ENCODE measurements at places on chromosomes 5 and 9.

GRCh38 chr9:27337833-27338526 lies 41.0 kb upstream of the EQTN start:
- DNase-seq, result no peak

DNA sequence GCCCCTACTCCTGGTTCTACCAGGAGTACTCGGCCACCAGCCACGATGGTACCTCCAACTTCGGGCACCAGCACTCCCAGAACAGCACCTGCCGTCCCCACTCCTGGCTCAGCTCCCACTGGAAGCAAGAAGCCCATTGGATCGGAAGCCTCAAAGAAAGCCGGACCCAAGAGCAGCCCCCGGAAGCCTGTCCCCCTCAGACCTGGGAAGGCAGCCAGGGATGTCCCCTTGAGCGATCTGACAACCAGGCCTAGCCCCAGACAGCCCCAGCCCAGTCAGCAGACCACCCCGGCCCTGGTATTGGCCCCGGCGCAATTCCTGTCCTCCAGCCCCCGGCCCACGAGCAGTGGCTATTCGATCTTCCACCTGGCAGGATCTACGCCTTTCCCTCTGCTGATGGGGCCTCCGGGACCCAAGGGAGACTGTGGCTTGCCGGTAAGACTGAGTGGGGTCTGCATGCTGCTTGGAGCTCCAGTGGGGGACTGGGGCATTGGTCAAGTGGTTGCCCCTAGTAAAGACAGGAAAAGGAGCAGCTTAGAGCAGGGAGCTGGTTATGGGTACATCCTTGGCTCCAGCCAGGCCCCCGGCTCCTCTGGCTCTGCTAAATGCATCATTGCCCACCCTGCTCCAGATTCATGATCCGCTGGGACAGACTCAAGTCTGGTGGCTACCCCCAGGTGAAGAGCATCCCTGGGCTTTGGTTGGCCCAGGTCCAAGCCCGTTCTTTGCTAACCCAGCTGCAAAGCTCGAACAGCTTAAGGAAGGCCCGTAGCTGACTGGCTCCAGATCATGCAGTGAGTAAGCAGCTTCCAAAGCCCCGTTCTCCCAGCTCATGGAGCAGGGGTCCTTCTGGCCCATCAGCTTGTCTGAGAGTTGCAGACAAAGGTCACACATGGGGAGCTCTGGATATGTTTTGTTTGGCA lies 14.0 kb downstream of the COL27A1 start:
- no peak for DNase-seq

DNA sequence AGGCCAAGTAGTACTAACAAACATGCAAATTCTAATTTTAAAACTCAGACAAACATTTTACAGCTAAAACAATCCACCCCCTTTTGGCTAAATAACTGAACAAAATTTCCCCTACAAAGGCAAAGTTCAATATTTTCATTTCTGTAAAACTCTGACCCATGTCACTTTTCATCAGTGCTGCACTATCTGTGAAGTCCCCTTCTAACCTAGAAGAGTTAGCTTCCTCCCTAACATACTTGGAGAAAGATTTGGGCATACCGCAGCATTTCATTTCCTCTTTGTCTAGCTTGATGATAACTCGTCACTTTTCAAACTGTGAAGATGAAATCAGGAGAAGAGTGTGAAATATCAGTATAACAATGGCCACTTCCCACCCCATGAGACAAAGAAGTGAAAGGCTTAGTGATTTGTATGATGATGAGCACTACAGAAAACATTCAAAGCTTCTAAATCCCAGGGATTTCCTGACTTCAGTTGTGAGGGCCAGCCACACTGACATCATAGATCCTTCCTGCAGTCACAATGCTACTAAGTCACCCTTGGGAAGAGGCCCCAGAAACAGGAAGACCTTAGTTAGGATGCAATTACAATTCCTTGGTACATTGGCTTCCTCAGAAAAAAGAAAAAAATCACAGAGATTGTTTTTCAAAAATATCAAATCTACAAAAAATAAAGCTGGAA lies at the start of gene FAM81B:
FAM81B (plus strand) TSS at position 555 of the 681 bp plus-strand sequence; CDS start at position 579, 24 bp downstream.
- no peak for DNase-seq

GRCh38 chr5:173664154-173664526 lies 47.7 kb upstream of the BOD1 start:
- DNase-seq, result no peak

DNA sequence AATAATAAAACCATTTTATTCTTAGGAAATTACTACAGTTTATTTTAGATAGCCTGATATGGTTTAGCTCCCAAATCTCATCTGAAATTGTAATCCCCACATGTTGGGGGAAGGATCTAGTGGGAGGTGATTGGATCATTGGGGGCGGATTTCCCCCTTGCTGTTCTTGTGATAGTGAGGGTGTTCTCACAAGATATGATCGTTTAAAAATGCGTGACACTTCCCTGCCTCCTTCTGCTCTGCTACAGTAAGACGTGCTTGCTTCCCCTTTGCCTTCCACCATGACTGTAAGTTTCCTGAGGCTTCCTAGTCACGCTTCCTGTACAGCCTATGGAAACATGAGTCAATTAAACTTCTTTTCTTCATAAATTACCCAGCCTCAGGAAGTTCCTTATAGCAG lies 122.4 kb upstream of the FGF10 start:
- DNase-seq, result no peak

GRCh38 chr9:33161011-33161588 lies 6.0 kb downstream of the B4GALT1 start:
- DNase-seq, result no peak

DNA sequence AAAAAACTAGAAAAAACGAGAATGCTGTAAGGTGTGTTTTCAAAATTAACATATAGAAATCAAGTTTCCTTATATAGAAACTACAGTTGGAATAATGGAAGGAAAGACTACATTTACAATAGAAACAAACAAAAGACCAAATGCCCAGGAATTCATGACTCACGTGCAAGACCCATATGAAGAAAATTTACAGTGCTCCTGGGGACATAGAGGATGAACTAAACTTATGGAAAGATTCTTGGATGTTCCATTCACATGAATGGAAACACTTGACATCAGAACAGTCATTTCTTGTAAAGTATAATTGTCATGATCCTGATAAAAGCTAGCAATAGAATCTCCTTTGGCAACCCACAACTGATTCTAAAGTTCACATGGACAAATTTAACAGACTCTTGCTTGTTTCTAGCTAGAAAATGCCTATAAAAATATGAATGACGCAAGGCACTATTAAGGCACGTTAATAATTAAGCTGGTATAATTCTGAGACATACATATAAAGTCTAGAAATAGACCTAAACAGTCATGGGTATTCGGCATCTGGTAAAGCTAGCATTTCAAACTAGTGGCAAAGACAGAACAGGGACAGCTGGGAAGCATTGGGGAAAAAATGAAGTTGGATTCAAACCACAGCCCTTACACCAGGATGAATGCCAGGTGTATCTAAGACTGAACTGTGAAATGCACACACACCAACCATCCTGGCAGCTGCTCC lies 5.1 kb upstream of the ZFP62 start:
- no peak for DNase-seq

DNA sequence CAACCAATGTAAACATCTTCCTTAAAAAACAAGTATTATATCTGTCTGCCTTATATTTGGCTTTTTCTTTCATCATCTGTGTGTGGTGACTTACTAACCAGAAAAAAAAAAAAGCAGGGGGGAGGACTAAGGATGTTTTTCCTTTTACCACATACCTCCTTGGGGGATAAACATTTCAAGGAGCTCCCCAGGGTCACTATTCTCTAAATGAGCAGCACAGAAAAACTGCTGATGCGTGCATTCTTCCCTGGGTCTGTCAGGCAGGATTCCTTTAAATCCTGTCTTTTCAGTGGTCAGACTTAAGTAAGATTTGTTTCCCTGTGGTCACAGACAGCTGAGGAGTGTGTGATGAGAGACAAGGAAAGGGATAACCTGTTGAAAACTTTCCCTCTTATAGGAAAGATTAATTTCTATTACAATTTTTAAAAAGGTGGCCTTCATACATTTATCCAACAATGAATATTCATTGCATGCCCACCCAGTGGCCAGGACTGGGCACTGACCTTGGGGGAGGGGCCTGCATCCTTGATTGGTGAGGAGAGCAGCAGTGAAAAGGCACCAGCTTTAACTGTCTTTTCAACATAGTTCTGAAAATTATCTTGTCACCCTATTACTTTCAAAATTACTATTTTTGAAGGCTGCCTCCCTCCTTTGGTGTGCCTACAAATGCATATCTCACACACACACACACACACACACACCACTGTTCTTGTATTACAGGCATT lies 123.1 kb downstream of the TLE4 start:
- no peak for DNase-seq

- DNase-seq, result no peak
Observed at GRCh38 chr9:6305954-6306563, 22.1 kb upstream of the TPD52L3 start.

DNA sequence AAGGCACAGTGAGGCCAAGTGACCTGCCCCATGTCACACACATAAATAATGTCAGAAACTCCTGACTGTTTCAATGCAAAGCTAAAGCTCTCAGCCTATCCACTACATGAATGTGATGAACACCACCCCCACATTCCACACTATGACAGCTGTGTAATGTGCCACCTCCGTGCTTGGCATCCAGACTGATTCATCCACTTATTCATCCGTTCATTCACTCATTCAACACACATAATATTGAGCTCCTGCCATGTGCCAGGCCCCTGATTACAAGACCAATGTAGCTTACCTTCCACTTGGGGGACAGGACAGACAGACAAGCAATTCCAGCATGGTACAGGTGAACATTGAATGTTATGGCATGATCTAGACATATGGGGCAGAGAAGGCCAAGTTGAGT lies 46.2 kb upstream of the FABP6 start:
- DNase-seq, result no peak

DNA sequence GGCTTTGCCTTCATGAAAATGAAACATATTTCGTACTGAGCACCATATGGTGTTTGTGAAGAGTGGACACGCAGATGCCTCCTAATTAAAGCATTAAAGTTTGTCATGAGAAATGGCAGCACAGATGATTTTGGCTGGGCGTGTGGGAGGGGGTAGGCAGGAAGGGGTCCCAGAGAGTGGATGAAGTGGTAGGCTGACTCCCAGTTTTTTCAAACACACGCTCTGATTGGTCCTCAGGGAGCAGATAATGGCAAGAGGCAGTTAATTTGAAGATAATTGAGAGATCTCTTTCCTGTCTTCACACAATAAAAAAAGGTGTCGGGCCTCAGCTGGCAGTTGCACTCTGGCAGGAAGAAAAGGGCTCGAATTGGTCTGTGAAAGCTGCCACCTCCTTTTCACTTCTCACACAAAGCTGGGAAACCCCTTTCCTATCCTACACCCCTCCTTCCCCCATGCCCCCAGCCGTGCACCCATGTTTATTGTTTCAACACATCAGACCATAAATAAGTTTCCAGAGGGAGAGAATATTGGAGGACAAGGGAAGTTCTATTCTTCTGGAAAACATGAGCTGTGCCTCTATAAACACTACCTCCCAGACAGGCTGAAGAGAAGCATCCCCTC lies 429.6 kb downstream of the ARHGEF28 start:
- DNase-seq, result no peak

DNA sequence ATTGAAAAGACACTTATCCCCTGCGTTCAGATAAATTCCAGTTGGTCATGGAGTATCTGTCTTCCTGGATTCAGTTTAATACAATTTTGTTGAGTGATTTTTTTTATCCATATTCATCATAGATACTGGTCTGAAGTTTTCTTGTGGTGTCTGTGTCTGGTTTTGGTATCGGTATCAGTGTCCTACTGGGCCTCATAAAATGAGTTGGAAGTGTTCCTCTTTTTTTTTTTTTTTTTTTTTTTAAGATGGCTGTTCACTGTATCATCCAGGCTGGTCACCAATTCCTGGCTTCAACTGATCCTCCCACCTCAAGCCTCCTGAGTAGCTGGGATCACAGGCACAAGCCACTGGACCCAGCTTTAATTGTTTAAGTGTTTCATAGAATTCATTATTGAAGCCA lies 2.9 kb upstream of the CAMSAP1 start:
- no peak for DNase-seq

DNA sequence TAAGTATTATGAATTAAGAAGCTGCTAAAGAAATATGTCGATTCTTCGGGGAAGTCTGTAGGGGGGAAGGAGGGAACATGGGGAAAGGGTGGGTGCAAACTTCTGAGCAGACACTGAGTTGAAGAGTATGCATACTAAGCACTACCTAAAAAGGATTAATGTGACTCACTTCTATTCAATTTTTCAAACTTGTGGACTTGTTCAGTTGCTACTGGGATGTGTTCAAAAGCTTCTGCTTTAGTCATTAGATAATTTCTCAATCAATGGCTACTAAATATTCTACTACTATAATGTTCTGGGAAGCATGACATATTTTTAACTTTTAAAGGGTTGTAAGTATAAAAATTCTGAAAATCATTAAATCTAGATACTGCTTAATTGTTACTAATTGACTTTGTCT lies 109.7 kb upstream of the FER start:
- DNase-seq, result no peak

DNA sequence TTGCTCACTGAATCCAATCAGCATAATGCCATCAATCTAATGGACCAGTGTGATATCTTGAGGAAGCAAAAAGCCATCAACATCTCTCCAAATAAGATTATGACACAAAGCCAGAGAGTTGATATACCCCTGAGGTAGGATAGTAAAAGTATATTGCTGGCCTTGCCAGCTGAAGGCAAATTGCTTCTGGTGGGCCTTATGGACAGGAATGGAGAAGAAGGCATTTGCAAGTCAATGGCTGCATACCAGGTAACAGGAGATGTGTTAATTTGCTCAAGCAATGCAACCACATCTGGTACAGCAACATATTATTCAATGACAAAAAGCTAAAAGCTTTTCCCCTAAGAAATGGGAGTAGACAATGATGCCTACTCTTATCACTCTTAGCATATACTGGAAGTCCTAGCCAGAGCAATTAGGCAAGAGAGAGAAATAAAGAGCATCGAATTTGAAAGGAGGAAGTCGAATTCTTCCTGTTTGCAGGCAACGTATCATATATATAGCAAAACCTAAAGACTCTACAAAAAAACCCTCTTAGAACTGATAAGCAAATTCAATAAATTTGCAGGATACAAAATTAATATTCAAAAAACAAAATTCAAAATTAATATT lies 216.1 kb upstream of the RASA1 start:
- DNase-seq, result no peak

GRCh38 chr9:137314561-137315560 lies 12.8 kb upstream of the NRARP start:
- no peak for DNase-seq

DNA sequence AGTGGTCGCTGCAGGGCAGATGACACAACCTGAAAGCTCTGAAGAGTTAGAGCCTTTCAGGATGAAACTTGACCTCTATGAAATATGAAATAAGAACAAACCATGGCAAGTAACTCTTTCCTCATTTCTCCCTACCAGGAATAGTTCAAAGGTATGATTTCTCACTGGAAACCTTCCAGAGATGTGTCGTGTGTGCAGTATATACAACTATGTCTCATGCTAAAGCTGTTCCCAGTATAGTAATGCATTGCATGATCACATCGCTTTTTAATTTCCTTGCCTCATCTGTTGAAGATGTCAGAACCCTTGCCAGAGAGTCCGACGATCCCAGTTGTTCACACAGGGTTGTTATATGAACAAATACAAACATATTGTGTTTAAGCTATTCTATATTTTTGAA lies 45.8 kb upstream of the RGMB start:
- no peak for DNase-seq

- no peak for DNase-seq
Observed at GRCh38 chr9:89850631-89851325, 246.0 kb downstream of the GADD45G start.

GRCh38 chr5:55205001-55205400 lies 22.1 kb downstream of the MCIDAS start:
- no peak for DNase-seq

Data from stimulated activated CD4-positive, alpha-beta T cell treated with anti-CD3 and anti-CD28 coated beads, Interleukin-2, amount 100 ng/mL, for 48 hours (primary cell).